IPS DF 19.7 (cell line): ENCODE measurements at places on chromosomes 4 and X.
A peak's percentile ranks its signal among the peaks of the same experiment; 100 is the strongest.

DNA sequence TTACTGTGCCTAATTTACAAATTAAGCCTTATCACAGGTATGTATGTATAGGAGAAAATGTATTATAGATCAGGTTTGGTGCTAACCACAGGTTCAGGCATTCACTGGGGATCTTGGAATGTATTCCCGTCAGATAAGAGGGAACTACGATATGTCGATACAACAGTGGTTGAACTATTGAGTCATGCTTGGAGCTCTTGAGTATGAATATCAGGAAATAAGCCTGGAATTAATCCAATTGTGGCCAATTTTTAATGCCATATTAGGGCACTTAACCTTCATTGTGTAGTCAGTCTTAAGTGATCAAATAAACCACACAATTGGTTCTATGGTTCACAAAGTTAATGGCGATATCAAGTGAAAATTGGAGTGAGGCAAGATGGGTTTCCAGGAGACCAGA, 556.5 kb downstream of the IL1RAPL1 start:
- no peak for DNase-seq

DNA sequence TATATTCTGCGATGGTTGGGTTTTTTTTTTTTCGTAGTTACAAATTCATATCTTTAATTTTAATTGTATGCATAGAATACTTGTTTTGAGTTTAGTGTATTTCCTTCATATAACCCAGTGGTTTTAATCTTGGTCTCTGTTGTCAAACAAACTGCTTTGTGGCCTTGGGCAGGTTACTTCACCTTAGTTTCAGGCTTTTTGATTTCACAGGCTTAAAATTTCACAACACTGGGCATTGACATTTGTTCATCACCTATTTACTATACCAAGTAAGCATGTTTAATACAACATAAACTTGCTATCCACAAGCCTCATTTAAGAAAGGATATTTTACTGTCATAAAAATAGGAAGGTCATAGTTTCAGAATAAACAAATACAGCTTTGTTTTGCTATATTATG, 14.7 kb downstream of the RAPGEF2 start:
- DNase-seq = no peak

DNA sequence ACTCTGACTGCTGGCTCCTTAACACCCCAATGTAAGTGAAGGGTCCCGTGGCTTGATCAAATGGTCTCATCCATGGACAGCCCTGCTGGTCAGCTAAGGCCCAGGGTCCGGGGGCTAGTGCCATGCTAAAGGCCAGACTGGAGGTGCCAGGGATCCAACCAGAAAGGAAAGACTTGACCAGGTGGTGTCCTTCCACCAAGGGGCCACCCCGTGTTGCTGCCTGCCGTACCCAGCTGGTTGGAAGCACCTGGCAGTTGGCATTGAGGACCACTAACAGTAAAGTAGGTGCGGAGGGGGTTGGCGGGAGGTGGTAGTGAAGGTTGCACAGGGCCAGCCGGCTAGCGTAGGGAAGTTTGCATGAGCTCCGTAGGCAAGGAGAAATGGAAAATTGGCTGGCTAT, 1.7 kb upstream of the IL1RAPL2 start:
- DNase-seq = no peak

DNA sequence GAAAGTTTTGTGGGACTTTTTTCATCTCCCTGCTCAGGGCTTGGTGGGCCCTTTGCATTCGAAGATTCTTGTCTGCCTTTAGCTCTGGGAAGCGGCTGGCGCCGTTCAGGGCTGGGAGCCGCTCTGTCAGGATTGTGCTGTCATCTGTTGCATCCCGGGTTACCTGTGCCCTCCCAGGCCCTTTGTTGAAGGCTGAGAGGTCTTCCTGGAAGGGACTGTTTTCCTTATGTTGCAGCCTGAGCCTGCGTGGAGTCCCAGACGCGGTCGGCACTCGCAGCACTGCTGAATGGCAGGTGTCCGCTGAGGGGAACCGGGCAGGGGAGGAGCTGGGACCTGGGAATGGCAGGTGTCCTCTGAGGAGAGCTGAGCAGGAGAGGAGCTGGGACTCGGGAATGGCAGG, 15.9 kb downstream of the RGS12 start:
- DNase-seq = no peak

DNA sequence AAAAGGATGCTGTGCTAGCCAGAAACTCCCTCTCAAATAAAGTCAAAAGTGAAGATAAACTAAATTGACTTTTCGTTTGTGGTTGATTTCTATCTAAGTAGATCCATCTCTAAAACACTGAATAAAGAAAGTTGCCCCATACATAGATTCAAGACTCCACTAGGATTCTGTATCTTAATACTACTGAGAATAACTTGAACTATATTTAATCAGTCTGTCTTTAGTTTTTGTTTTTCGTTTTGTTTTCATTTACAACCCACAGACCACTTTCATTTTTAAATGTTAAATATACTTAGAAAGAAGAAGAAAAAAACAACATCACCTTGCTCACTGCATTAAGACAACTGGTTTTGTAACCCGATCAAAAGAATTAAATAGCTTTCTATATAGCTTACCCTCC, 655.0 kb downstream of the RPA4 start:
- DNase-seq = no peak

- DNase-seq = no peak
These were observed 20.4 kb upstream of the GDPD2 start for GRCh38 chrX:70402721-70403120.

- DNase-seq = no peak
These were observed 8.5 kb downstream of the SRP72 start for GRCh38 chr4:56475917-56476316.

GRCh38 chrX:118536687-118537461, 41.3 kb downstream of the DOCK11 start:
- DNase-seq = no peak

- no peak for DNase-seq
These were observed 725 bp upstream of the CXCL1 start for GRCh38 chr4:73868206-73869129.

DNA sequence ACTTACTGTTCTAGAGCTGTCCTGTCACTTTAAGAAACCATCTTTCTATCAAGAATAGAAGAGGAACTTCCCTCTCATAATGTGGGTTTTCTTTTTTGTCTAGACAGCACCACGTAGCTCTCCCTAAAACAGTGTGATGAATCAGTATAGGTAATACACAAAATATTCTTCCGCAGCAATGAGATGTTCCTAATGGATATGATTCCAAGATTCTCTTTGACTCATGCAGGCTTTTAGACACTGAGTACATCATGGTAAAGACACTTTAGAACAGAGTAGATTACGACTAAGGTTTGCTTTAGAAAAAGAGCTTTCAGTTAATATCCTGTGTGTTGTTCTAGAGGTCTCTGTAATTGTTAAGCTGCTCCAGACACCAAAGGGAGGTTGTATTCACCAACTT, 69.8 kb downstream of the PTTG2 start:
- no peak for DNase-seq

DNA sequence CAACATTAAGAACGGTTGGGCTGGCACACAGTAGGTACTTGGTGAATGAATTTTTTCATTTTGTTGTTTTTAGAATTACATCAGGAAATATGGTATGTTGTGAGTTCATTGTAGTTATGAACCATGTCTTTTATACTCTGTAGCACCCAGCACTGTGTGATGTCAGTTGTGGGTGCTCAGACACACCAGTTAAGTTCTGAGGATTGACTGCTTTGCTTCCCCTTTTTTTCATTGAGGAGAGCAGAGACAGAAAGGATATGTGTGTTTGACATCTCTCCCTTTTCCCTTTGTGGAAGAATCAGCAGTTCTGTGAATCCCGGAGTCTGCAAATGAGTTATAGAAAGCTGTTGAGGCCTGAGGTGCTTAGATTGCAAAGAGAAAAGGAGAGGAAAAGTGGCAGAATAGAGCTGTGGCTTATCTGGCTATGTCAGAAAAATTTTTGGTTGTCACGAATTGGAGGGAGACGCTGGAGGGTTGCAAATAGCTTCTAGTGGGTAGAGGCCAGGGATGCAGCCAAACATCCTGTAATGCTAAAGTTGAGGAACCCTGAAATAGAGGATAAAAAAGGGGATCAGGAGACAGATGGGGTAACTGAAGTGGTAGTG, 13.1 kb downstream of the SMAD1 start:
- no peak for DNase-seq

GRCh38 chr4:77073106-77073809, 2.5 kb downstream of the CCNI start:
- DNase-seq = no peak

DNA sequence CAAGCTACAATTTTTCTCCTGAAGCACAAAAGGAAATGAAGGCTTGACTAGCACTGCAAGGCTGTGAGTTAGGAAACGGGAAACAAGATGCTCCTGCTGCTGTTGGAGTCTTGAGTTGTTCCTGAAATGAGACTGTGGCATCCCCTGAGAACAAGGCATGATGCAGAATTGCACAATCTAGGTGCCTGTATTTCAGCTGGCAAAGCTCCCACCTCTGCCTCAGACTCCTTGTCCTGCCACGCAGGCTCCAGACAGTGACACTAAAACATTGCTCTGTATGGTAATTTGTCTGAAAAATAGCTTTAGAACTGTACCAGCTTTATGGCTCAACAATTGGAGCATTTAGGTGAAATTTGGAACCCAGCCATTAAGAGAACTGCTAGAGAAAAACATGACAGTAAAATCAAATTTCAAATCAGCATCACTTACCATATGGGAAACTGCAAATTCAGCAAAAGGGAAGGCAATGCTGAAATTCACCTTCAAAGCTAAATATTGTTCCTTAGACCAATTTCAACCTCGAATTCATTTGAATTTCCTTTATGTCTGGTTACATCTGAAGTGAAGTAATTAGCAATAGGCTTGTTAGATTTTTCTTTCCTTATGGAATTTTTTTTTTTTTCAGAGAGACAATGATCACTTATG, 103.4 kb downstream of the MFAP3L start:
- no peak for DNase-seq

- no peak for DNase-seq
These were observed 177.2 kb downstream of the AFAP1 start for GRCh38 chr4:7762376-7763030.

DNA sequence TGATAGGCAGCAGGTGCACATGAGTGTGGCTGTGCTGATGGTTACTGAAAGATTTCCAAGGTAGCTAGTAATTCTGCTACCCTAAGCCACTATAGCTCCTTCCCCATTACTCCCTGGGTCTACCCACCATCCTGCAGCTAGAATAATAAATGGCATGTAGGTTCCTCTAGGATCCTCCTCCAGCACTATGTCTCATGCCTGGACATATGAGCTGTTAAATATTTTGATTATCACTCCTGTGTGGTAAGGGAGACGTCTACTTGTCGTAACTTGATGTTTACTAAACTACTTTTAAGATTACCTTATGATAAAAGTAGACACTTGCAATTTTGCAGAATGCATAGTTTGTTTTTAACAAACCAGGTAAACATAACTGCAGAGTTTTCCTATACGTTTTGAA, 35.5 kb downstream of the TET2 start:
- no peak for DNase-seq

DNA sequence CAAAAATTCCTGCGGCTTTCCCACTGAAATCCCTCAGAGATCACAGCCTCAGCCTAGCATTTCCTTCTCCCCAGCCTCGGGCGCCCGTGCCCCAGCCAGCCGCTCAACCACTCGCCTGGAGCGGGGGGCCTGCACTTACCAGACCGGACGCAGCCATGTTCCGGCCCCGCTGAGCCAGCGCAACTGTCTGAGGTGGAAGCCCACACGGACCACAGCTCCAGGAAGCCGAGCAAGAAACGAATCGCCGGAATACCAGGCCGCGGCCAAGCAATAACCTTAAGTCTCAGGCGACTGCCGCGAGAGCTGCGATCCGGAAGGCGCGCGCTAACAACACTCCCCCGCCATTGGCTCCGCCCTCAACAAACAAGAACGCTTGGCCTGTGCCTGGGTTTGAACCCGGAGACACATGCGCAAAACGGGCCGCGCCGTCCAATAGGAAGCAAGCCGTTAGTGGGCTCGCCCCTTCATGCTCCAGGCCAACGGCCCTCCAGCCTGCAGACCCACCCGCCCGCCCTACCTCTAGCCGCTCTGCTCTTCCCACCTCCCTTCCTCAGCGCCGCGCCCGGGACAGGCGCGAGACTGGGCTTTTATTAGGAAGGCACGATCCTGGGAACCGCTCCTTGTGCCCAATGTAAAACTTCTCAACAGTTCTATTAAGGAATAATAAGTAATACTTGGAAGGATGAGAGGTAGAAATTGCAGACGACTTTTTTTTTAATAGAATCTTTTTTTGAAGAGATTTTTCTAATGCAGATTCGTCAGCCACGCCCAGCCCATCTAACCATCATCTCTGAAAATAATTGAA, at the start of gene CENPC:
CENPC (minus strand) TSS at position 305 of the 805 bp plus-strand sequence; CDS start at position 157, 148 bp downstream.
- DNase-seq = peak; percentile 94

DNA sequence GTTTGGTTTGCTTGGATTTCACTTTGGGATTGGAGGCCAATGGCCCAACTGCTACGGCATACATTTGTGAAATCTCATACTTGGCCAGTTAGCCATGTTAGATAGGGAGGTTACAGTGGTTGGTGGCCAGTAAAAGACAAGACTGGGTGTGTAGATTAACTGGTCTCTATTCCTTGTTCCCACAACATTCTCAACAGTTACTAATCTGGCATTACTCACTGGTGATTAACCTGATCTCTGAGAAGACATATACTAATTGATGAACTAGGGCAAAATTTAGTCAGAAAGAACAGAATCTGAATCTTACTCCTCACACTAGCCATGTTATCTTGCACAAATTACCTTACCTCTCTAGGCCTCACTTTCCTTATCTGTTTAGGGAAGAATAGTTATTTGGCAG, 33.4 kb downstream of the GATB start:
- DNase-seq = no peak

DNA sequence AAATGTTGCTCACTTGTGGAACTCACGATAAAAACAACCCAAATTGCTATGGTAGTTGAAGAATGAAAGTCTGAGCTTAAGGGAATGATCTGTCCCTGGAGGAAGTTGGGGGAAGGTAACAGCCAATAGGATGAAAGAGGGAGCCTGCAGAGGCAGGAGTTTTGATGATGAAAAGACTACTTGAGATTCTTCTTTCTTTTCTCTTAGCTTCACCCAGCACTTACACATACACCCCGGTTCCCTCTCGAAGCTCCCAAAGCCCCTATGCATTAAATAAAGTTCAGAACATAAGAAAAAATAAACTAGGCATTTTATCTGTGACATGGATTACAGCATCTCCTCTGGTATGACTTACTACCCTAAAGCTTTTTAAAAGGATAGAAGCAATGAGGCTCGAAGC, 122.9 kb upstream of the GATB start:
- DNase-seq = no peak
